ENCODE measurements at places on chromosomes 6 and 20.

GRCh38 chr6:156598071-156598854 lies 178.9 kb upstream of the ARID1B start:
- peak; percentile 17 for DNase-seq

GRCh38 chr6:121951918-121952379 lies 447.5 kb upstream of the HSF2 start:
- no peak for DNase-seq

- no peak for DNase-seq
These were observed 11.5 kb upstream of the NFATC2 start for GRCh38 chr20:51553897-51554486.

- no peak for DNase-seq
These were observed 26.5 kb upstream of the GFOD1 start for GRCh38 chr6:13513626-13514502.

- peak; percentile 44 for DNase-seq
These were observed 2.8 kb upstream of the PHF20 start for GRCh38 chr20:35768731-35769664.

GRCh38 chr6:72809746-72810379 lies 188.0 kb downstream of the KCNQ5 start:
- DNase-seq = no peak

DNA sequence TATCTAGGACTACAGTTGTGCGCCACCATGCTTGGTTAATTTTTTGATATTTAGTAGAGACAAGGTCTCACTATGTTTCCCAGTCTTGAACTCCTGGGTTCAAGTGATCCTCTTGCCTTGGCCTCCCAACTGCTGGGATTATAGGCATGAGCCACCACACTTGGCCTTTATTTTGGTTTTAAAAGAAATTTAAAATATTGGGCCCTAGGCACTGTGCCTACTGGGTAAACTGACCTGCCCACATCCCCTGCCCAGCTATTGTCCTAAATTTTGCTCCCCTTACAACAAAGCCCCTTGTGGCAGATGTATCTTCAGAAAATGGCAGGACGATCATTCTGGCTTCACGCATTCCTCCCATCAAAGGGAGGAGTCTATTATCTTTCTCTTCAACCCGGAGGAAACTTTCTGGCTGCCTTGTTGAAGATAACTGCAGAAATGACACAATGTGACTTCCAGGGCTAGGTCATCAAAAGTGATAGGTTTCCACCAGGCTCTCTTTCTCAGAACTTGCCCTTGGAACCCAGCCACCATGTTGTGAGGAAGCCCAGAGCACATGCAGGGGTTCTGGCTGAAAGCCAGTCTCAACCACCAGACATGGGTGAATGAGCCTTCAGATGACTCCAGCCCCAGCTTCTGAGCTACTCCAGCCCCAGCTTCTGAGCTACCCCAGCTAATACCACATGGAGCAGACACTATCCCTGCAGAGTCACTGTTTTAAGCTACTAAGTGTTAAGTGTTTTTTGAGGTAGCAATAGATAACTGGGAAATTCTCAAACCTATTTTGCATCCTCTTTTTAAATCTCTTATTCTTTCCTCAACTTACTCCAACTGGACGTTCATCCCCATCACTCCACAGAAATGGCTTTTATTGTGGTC lies 4.6 kb upstream of the GUCA1B start:
- DNase-seq = no peak

DNA sequence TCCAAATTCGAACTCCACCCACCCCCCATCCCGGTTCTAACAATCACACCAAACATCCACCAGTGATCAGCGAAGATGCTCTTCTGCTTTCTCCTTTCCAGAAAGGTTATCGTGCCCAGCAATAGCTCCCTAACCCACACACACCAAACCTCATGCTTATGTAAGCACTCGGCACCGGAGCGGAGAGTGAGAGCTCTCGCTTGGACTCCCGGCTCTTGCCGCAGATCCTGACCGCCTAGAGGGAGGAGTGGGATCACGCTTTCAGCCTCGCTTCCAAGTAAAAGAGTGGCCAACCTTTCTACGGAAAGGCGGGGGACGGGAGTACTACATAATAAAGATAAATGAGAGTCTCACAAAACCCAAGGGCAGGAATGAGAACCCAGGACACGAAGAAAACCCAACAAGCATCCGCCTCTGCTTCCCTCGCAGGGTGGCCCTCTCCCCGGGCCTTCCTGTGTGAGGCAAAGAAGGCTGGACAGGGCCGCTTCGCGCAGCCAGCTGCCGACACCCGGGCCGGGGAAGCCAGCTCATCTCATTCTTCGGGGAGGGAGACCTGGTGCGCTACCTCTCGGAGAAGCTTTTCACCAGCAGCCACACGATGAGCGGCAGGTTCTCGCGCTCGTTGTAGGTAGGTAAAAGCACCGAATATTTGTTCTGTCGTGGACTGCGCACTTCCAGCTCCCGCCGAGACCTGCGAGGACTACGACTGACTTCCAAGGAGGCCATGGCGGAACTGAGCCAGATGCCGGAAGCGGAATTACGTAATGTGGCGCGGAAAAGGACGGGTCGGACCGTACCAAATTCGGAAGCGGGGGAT lies at the start of gene DPM1:
DPM1 (minus strand) TSS at position 735 of the 817 bp plus-strand sequence; CDS start at position 726, 9 bp downstream.
- DNase-seq = peak; percentile 95

DNA sequence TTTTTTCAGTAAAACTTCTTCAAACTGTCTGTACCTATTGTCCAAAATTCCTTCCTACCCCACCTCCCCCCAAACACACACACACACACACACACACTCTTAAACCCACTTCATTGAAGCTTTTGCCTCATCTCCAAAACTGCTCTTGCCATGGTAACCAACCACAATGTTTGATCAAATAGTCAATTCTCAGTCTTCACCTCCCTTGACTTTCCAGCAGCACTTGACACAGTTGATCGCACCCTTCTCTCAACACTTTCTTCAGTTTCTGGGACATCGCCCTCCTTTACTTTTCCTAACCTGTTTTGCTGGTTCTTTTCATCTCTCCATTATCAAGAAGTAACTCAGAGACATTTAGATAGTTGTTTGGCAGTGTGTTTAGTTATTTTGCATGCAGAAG lies 71.5 kb upstream of the COL21A1 start:
- no peak for DNase-seq

- DNase-seq = no peak
These were observed 130.6 kb upstream of the INSM1 start for GRCh38 chr20:20237093-20237959.

GRCh38 chr6:2798586-2799134 lies 33.5 kb downstream of the WRNIP1 start:
- DNase-seq = no peak

DNA sequence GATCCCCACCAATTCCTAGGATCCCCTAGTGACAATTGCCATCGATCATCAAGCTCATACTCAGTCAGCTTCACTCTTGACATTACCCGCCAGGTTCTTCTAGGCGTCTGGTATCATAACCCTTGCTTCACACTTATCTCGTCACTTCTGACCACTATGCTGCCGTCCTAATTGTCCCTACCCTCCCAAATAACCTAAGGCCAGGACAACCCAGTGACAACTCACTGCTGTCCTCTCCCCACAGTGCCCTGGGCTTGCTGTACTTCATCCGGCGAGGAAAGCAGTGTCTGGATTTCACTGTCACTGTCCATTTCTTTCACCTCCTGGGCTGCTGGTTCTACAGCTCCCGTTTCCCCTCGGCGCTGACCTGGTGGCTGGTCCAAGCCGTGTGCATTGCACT lies 3.7 kb downstream of the SYS1 start:
- DNase-seq = no peak

DNA sequence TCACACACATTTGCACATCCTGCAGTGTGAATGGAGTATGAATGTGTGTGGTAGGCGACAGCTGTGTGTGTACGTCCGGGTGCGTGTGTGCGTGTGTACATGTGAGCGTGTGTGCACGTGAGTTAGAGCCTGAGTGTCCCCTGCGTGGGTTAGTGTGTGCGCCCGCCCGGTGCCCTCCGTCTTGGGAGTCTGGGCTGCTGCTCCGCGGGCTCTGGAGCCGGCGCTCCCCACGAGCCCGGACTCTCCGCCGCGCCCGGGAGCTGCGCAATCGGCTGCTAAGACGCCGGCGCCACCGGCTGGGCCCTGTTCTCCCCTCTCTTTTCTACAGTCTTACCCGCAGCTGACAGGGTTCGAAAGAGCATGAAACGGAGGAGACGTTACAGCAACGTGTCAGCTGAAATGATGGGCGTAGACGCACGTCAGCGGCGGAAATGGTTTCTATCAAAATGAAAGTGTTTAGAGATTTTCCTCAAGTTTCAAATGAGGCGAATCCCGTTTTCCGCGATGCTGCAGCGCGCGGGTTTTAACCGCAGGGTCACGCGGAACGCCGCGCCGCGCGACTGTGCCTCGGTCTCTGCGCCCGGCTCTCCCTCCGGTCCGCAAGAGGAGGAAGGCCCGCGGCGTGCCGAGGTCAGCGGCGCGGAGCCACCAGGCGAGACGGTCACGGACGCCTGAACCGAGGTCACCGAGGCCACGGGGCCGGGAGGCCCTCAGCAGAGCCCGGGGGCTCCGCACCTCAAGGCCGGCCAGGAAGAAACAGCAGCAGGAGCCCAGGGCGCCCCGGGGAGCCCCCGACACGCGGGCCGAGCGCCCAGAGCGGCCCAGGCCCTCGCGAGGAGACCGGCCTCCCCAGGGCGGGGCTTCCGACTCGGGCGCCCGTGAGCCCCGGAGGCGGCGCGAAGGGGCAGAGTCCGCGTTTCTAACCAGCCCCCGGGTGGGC lies 95.3 kb upstream of the BHLHE23 start:
- DNase-seq = peak; percentile 56

DNA sequence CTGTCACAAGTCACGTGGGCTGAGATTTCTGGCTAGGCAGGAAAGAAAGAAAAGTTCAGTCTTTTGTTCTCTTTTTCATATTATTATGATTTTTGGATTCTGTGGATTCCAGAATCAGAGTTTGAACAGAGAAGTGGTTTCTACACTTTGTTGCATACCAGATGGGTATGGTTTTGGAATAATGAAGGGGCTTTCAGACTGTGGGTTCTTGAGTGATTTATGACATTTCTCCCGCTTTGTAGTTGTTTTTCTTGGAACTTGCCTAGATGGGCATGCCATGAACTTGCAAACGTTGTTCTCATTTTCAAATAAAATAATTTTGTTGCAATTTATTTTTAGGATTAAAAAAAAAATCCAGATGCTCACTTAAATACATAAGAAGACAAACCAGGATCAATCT lies 34.4 kb downstream of the CBFA2T2 start:
- no peak for DNase-seq

- peak; percentile 18 for DNase-seq
These were observed 17.7 kb downstream of the MYLIP start for GRCh38 chr6:16146527-16146955.

- no peak for DNase-seq
These were observed 298.0 kb downstream of the QKI start for GRCh38 chr6:163712566-163712961.

DNA sequence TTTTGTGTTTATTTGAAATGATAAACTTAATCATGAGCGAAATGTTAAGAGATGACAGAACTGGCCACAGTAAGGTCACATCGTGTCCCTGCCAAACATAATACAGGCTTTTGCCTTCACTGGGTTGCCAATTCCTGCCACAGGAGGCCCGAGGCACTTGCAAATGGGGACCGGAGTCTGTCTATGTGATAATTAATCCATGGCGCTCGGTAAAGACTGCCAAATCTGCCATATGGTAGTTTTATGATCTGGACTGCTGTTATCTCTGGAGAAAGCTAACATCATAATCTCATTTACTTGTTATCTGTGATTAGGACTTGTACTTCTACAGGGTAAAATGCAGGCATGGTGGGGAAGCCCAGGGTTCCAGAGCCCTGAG lies 170.5 kb upstream of the TSHZ2 start:
- no peak for DNase-seq

- peak; percentile 75 for DNase-seq
These were observed 616 bp downstream of the TUBB start for GRCh38 chr6:30720738-30721197.

- DNase-seq = no peak
These were observed 9.5 kb downstream of the PHACTR3 start for GRCh38 chr20:59613861-59614260.

DNA sequence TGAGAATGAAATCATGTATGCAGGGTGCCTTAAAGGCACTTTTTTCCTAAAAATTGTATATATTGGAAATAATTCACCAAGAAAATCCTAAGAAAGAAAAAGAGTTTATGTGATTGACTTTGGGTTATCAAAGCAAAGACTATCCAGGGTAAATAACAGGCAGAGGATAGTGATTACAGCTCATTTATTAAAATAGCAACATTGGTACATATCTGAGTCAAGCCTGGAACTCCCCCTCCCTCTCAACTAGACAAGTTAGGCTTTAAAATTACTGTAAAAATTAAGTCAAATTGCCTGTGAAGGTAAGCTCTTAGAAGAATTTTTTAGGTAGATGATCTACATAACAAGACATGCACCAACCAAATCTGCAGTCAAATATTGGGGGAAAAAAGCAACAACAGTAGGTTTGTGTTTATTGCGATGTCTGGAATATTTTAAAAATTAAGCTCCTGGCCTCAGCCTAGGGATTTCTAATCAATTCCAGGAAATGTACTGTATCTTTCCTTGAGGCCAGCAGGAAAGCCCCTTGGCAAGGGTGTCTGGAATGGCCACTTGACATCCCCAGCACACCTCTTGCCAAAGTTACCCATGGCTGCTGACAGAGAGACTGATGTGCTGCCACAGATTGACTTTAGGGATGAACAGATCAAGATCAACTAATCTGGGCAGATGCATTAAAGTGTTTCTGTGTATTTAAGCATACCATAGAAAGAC lies 31.2 kb upstream of the HBS1L start:
- DNase-seq = no peak

GRCh38 chr6:135224037-135224647 lies 43.0 kb downstream of the MYB start:
- no peak for DNase-seq

DNA sequence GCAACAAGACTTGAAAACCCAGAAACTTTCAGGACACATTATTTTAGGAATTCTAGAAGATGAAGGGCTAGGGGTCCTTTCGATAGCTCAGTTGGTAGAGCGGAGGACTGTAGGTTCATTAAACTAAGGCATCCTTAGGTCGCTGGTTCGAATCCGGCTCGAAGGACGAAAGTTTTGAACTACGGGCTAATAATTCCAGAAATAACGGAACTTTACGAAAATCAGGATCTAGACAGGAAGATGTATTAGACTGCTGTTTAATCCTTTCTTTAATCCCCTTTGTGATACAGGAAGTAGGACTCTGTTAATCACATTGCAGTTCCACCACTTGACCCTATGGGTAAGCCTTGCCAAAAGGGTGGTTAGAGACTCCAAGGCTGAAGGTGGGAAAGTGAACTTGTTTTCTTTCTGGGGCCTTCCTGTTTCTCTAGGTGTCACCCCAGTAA lies 21.2 kb upstream of the ABT1 start:
- DNase-seq = no peak

- no peak for DNase-seq
These were observed 72.7 kb downstream of the FAXC start for GRCh38 chr6:99276747-99277146.

GRCh38 chr6:165845493-165845892 lies 182.5 kb upstream of the PDE10A start:
- DNase-seq = no peak

GRCh38 chr6:166692723-166693302 lies 65.8 kb upstream of the RPS6KA2 start:
- DNase-seq = peak; percentile 7

Measured in right kidney (tissue), 9 donors.